ENCODE measurements at places on chromosomes 4 and X.

- no peak for DNase-seq
Observed at GRCh38 chr4:143234153-143234552, 49.4 kb downstream of the USP38 start.

DNA sequence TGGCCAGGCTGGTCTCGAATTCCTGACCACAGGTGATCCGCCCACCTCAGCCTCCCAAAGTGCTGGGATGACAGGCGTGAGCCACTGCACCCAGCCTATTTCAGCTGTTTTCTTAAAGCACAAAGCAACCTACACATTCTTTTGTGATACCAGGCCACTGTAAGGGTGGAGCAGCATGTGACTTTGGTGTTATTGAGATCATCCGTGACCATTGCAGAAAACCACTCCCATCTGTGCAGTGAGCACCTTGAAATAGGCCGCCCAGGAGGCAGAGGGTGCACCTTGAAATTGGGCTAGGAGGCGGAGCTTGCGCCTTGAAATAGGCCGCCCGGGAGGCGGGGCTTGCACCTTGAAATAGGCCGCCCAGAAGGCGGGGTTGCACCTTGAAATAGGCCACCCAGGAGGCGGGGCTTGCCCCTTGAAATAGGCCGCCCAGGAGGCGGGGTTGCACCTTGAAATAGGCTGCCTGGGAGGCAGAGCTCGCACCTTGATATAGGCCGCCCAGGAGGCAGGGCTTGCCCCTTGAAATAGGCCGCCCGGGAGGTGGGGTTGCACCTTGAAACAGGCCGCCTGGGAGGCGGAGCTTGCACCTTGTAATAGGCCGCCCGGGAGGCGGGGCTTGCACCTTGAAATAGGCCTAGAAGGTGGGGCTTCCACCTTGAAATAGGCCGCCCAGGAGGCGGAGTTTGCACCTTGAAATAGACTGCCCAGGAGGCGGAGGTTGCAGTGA, 9.0 kb upstream of the SLC25A6 start:
- DNase-seq: no peak

GRCh38 chrX:22047468-22047867, 15.3 kb downstream of the PHEX start:
- DNase-seq: no peak

DNA sequence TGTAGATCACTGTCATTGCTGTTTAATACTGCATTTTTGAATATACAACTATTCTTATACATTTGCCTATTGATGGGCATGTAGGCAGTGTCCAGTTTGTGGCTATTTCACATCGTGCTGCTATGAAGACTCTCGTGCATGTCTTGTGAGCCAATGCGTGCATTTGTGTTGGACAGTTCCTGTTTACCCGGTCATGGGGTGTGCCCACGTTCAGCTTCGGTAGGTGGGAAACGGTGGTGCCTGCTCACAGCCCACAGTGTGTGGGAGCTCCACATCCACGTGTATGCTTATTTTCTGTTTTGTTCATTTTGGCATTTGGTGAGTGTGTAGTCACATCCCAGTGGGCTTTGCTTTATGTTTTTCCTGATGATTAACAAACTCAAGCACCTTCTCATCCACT, 19.7 kb upstream of the RNF212 start:
- no peak for DNase-seq

GRCh38 chrX:38848671-38849455, 47.6 kb downstream of the MID1IP1 start:
- no peak for DNase-seq

DNA sequence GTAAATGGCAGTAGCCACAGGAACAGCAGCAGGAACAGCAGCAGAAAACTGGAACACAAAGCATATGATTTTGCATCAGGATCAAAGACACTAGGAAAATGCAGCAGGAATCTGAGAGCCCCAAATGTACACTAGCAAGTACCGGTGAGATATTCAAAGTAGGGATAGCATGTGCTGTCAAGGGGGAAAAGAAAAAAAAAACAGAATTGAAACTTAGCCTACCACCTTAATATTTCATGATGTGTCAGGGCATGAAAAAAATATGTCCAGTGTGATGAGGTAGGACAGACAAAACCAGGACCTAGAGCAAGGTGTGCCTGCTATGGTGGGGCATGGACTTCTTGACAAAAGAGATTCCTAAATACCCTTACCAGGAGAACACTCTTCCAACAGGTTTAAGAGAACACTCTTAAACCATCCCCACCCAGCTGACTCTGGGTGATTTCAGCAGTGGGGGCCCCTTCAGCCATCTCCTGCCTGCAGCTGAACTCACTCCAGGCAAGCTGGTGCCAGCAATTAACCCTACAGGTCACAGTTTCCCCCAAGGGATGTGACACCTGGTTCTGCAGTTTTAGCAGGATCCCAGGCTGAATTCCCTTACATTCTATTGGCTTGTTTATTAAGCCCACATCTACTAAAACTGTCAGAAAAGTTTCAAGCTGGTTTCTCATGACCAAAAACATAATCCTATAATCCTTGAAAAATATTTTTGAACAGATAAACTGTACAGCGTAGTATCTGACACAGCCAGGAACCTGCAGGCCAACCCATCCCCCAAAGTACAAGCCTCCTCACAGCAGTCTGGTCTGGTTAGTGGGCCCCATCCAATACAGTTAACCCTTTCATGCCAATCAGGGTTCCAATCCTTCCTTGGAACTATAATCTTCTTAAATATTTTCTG, 62.9 kb upstream of the FMR1 start:
- DNase-seq: no peak
